ENCODE measurements at places on chromosomes 16 and 17.

GRCh38 chr16:1492923-1493745 lies at the start of gene TELO2:
Gene TELO2, plus strand, starts transcription at chr16:1493360. Its CDS starts 922 bp downstream, at chr16:1494282.
- peak; percentile 77 for DNase-seq

DNA sequence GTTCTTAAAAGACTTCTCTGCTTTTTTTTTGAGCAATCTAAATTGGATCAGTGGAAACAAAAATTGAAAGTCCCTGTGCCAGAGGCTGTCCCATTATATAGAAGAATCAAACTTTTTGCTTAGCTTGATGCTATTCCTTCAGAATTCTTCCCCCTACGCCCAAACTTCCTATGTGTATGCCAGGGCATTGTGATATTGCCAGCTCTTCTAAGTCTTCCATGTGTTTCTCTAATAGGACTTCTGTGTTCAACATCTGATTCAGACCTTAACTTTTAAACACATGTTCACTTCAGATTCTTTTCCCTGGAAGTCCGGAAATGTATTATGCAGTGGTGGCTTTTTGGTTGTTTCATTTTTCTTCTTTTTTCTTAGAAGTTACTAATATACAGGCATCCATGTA lies 18.7 kb downstream of the PTRH2 start:
- DNase-seq = no peak

- DNase-seq = peak; percentile 45
These were observed 12.9 kb upstream of the ODF4 start for GRCh38 chr17:8326511-8327302.

- DNase-seq = no peak
These were observed 30.0 kb downstream of the SRCIN1 start for GRCh38 chr17:38575781-38576180.

GRCh38 chr16:16830401-16830800 lies 451.5 kb downstream of the NPIPA7 start:
- DNase-seq = no peak

DNA sequence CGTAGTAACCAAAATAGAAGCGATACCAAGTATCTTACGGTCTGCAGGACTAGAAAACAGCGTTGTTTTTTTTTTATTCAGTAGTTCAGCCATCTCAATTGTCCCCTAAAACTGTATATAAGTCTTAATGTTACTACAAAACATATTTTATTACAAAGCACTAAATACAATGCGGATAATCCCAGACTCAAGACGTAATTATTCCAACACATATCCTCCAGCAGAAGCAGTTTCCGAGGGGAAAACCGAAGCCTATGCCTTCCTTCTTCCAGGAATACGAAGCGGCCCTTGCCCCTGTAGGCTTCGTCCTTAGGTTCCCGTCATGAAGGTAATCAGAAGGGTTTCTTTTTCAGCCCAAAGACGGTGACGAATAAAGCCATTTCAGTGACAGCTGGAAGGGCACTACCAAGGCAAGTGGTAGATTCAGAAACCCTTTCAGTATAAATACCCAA lies 2.3 kb downstream of the TMEM107 start:
- DNase-seq = no peak

- DNase-seq = peak; percentile 66
These were observed at the start of gene DDX42 for GRCh38 chr17:63774141-63774968. Gene DDX42, plus strand, starts transcription at chr17:63774170. Its CDS starts 12,880 bp downstream, at chr17:63787050.

DNA sequence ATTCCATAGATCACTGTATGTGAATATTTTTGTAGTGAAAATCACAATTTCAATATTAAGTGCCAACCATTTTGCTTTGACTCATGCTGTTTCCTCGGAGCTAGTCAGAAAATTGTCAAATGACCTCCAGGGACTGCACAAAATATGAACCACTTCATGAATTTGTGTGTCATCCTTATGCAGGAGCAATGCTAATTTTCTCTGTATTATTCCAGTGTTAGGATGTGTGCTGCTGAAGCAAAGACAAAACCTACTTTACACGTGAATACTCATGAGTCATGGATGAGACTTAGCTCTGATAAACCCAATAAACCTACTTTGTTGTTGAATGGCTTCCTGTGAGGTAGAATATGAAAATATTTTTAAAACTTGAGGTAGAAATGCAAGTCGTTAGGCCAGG lies 65.2 kb downstream of the SHCBP1 start:
- peak; percentile 33 for DNase-seq

GRCh38 chr17:66309793-66310192 lies 7.4 kb downstream of the PRKCA start:
- no peak for DNase-seq

DNA sequence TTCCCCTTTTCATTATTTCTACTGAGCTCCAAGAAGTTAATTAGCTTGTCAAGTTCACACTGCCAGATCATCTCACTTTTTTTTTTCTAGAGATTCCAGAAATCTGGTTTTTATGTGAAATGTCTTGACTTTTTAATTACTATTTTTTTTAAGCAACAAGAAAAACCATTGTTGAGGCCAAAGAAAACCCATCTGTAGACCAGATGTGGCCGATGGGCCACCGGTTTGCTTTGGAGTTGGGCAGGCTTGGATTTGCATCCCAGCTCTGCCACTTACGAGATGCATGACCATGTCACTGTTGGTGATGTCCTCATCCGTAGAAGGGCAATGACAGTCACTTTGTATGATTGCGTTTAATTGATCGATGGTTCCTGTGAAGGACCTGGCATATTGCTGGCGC lies 34.2 kb upstream of the MRTFB start:
- no peak for DNase-seq

DNA sequence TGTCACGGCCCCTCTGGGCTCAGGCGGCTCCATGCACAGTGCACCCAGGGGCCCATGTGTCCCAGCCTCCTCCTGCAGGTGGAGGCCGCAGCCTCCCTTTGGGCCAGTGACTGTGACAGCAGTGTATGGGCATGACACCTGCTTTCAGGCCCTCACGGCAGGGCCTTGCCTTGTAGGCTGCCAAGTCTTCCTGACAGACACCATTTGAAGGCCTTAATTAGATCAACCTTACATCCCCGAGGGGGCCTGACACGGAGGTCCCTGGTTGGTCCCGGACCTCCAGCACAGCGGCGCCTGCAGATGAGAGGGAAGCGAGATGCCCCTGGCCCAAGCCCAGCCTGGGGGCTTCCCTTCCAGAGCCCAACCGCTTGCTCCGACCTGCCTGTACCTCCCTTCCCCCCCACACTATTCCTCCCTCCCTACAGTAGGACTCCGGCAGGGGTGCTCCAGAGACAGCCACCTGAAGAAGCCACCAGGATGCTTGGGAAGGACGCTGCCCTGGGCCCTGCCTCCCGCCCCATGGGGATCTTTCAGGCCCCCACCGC lies 31.9 kb downstream of the BAIAP2 start:
- no peak for DNase-seq

GRCh38 chr16:57606147-57606846 lies 22.1 kb upstream of the ADGRG1 start:
- DNase-seq = no peak

GRCh38 chr16:83247767-83248372 lies 559.9 kb upstream of the HSBP1 start:
- no peak for DNase-seq

- DNase-seq = no peak
These were observed 112.9 kb downstream of the GRIN2A start for GRCh38 chr16:10069374-10069773.

- DNase-seq = no peak
These were observed 110.8 kb upstream of the MPHOSPH6 start for GRCh38 chr16:82280867-82281266.

Data from EL (cell line).